ENCODE measurements at places on chromosomes 5 and 9.
A peak's percentile ranks its signal among the peaks of the same experiment; 100 is the strongest.

GRCh38 chr5:140114341-140115185, 654 bp downstream of the PURA start:
- peaks cover 7% of the 10 kb centered on the region for H3K4me1 ChIP-seq
- no peak overlapping the region for H3K27ac ChIP-seq
- H3K27me3 ChIP-seq: peaks cover 50% of the 10 kb centered on the region
- DNase-seq: peak; percentile 85

DNA sequence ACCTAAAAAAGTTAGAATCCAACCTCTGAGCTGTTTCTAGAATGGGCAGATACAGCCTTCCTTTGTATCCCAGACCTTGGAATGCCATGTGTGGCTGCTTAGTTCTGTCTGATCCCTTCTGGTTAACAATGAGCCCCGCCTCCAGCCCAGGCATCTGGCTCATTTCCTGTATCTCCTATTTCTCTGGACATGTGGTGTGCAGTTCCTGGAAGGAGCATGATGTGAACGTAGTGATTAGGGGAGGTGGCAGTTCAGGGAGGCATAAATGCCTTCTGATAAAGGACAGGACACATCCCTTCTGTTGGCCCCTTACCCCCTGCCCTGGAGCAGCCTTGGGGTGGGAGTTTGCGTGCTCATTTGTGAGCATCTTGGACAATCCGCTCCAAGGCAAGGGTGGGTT, 243.0 kb downstream of the ZSWIM6 start:
- H3K4me1 ChIP-seq: no peaks in the 10 kb centered on the region
- H3K27ac ChIP-seq: no peak overlapping the region

DNA sequence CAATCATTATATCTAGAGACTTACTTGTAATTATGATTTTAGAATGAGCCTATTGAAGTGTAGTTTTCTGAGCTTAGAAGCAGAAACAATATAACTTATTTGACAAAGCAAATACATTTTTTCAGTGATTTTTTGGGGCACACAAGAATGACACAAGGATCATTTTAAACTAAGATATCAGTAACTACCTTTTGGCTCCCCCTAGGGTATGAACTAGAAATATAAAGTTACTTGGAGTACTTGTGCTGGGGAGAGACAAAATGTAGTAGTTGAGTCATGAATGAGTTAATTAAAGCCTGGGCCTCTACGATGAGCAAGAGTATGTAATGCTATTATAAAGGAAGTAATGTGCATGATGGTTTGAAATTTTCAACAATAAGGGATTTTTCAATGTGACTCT, 1244.1 kb upstream of the ACO1 start:
- no peak overlapping the region for H3K4me3 ChIP-seq
- H3K27me3 ChIP-seq: no peaks in the 10 kb centered on the region
- no peaks in the 10 kb centered on the region for H3K36me3 ChIP-seq

DNA sequence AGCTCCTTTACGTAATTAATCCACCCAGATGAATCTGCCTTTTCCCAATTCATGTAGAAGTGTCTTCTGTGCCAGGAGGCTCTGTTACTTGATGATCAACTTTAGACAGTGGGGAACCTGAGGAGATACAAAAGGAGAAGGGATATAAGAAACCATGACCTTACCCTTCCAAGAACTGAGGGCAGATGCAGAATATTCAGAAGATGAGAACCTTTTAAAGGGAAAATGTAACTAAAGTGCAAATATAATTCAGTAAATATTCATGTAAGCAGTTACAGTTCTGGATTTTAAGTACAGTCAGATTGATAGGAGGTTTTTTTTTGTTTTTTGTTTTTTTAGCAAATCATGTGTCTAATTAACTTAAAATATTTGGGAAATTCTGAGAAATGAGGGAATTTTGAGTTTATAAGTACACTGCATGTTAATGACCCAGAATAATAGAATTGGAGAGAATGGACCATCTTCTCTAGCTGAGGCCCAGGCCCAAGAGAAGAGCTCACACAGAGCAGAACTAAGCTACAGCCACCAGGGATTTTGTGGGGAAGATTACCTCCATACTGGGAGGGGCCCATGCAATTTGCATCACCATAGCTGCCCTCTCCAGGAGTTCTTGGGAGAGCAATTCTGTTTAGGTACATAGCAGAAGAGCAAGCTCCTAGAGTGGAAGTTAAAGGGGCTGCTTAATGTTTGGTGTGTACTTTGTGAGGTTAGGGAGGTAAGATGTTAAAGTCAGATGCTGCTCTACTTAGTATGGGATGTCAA, 61.5 kb downstream of the SV2C start:
- H3K4me3 ChIP-seq: no peak overlapping the region
- peak; percentile 63 for DNase-seq
- H3K27me3 ChIP-seq: no peaks in the 10 kb centered on the region
- H3K27ac ChIP-seq: no peak overlapping the region
- no peaks in the 10 kb centered on the region for H3K4me1 ChIP-seq
- no peaks in the 10 kb centered on the region for H3K36me3 ChIP-seq

- peak; percentile 83 for DNase-seq
- no peaks in the 10 kb centered on the region for H3K27me3 ChIP-seq
These were observed 318.4 kb upstream of the NMUR2 start for GRCh38 chr5:152723482-152723881.

DNA sequence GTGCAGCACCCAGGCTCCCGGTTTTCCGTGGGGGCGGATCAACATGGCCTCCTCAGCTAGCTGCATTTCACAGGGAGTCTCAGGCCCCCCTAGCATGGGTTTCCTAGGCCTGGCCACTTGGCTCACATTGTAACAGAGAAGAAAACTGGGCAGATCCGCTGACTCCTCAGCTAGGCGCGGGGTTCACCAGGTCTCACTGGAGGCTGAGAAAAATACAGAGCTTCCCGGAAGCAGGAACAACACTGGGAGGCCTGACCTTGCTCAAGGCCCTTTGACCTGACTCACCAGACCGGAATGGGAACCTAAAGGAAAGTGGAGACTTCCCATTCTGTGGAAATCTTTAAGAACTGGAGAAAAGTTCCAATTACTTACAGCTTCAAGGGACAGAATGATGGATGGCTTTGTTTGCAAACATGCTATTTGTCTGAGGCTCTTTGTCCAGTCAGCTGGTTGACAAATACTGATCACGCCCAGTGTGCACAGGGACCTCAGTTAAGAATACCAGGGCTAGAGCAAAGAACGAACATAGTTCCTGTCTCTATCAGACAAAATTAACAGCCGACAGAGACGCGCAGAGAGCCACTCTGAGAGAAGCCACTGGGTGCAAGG, 88.7 kb upstream of the LRRTM2 start:
- no peaks in the 10 kb centered on the region for H3K36me3 ChIP-seq
- H3K27me3 ChIP-seq: no peaks in the 10 kb centered on the region
- DNase-seq: no peak

Measured in endodermal cell (in vitro differentiated cells).